ENCODE measurements at places on chromosomes 2 and 18.

GRCh38 chr2:232629129-232629475, 4.3 kb upstream of the EFHD1 start:
- DNase-seq: no peak

GRCh38 chr2:226746196-226746800, 53.3 kb downstream of the IRS1 start:
- no peak for DNase-seq

DNA sequence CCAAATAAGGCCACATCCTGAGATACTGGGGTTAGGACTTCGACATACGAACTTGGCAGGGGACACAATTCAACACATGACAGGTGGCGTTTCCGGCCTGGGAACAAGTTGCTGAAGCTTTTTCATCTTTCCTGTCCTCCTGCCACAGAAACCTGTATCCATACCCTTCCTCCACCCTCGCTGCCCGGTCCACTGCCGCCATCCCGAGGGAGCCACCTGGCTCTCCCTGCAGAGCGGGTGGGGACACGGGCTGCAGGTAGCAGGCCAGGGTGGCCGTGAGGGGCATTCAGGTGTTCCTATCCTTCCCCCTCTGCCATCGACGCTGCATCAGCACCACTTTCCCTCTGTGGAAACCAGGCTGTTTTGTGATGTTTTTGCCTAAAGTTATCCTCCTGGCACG, 74.4 kb upstream of the TWIST2 start:
- DNase-seq: no peak

GRCh38 chr2:234587341-234588053, 90.6 kb upstream of the ARL4C start:
- DNase-seq: no peak

- DNase-seq: no peak
Observed at GRCh38 chr18:62438018-62438329, 84.9 kb upstream of the ZCCHC2 start.

- DNase-seq: no peak
Observed at GRCh38 chr2:95362486-95362885, 40.0 kb upstream of the FAHD2A start.

- no peak for DNase-seq
Observed at GRCh38 chr18:44765456-44765855, 84.8 kb downstream of the SETBP1 start.

- DNase-seq: no peak
Observed at GRCh38 chr18:70181015-70181414, 24.5 kb downstream of the RTTN start.

DNA sequence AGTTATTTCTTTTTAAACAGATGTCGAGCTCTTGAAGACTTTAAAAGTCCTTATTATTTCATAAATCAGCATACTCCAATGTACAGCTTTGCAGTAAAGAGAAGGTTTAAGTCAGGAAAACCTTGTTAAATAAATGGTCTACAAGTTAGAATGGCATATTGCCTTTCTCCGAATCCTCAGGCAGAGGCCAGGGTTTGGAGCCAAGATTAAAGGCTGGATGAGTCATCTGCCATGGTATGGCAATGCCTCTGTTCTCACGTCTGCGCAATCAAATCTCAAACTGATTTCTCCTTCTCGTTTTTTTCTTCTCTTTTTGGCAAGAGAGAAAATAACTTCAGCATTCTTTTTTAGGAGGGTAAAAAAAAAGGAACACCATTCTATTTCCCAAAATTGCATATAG, 5.6 kb upstream of the KCNJ3 start:
- no peak for DNase-seq

DNA sequence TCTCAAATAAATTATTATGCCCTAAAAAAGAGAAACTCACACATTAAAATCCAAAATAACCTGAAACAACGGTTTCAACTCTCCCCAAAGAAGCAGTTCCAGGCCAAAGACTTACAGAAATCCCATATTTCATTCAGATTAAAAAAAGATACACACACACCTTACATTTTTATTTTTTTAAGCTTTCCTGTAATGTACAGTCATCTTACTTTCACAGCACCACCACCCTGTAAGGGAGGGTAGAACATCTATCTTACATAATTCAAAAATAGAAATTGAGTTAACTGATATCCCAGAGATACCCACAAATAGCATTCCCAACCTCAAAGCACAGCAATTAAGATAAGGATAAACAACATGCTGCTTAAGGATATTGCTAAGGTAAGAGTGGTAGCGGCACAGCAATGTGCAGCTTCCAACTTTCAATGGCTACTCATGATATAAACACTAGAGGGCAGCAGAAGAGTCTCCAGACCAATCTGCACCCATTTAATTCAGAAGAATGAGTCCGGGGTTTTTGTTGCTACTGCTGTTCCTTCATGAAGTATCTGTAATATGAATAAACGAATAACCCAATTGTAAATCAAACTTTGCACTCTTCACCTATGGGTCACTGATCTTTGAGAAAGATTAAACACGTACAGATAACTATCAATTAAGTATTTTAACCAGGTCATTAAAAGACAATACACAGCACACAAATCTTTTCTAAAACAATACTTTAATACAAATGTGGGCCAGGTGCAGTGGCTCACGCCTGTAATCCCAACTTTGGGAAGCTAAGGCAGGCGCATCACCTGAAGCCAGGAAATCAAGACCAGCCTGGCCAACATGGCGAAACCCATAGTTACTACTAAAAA, 11.3 kb downstream of the GFPT1 start:
- peak; percentile 18 for DNase-seq

GRCh38 chr18:24319757-24320156, 77.9 kb downstream of the OSBPL1A start:
- no peak for DNase-seq

GRCh38 chr18:64082054-64082453, 66.8 kb downstream of the LINC00305 start:
- DNase-seq: no peak

GRCh38 chr2:15588329-15588919, 3.2 kb upstream of the DDX1 start:
- peak; percentile 19 for DNase-seq

- DNase-seq: no peak
Observed at GRCh38 chr2:69026026-69026425, 13.0 kb downstream of the ANTXR1 start.

DNA sequence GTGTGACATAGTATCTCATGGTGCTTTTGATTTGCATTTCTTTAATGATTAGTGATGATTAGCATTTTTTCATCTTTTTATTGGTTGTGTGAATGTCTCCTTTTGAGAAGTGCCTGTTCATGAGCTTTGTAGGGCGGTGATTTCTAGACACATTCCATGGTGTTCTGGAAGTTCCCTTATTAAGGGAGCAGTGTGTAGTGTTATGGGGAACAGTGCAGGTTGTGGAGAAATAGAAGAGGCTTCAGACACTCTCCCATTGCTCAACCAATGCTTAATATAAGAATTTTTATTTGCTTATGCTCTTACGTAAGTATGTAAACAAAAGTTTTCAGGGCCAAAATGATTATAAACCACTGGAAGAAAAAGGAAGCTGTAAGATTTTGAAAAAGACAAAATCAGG, 34.7 kb downstream of the MMADHC start:
- no peak for DNase-seq

DNA sequence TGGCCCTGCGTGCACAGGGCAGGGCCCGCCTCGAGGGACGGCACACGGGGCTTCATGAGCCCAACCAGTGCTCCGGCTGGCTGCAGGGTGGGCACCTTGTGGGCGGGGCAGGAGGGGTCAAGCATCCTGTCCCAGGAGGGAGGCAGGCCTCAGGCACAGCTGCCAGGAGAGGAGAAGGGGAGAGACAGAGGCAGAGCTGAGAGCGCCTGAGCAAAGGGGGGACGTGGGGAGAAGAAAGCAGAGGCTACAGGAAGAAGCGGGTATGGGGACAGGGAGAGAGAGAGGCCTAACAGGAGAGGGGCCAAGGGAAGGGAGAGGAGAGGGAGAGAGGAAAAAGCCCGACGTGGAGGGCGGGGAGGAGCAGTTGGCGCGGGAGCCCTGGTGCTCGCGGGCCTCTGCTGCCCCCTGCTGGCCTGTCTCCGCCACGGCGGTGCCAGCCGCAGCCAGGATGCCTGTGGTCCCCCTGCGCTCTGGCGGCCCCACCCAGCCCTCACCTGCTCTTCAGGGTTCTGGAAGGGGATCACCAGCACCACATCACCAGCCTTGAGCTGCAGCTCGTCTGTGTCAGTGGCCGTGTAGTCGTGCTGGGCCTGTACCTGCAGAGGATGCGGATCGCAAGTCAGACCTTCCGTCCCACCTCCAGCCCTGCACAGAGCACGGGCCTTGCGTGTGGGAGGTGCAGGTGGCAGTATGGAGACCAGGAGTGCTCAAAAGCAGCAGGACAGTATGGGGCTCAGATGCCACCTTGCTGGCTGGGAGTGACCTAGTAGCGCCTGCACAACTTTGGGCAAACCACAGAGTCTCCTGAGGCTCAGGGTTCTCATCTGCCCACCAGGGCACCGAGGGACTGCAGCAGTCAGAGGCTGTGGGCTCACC, 56.8 kb downstream of the BIN1 start:
- DNase-seq: peak; percentile 83

DNA sequence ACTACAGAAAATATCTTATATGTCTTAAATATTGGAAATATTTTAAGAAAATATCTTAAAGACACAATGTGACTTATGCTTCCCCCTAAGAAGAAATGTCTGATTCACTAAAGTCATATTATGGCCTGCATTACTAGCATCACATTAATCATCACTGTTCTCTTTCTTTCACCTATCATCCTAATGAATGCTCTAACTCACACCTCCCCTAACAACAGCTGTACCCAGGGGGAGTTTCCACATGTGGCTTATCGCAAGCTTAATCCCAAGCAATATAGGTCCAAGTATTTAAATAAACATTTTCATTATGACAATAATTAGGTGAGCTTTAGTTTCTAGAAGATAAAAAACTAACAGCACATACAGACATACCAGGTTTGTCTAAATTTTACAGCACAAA, 39.6 kb downstream of the REV1 start:
- no peak for DNase-seq

DNA sequence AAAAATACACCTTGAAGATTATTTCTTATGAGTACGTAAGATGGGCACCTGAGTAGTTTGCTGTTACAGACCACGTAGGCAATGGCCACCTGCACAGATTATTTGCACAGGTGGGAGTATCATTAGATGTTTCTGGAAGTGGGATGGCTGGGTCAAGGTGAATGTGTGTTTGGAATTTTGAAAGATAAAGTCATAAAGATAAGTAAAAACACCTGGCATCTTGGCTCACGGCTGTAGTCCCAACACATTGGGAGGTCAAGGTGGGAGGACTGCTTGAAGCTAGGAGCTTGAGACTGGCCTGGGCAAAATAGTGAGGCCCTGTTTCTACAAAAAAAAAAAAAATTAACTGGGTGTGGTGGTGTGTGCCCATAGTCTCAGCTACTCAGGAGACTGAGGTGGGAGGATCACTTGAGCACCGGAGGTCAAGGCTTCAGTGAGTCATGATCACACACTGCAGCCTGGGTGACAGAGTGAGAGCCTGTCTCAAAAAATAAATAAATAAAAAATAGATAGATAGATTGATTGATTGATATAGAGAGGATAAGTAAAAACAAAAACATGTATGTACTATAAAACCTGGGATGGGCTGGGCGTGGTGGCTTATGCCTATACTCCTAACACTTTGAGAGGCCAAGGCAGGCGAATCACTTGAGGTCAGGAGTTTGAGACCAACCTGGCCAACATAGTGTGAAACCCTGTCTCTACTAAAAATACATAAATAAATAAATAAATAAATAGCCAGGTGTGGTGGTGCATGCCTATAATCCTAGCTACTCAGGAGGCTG, 30.4 kb downstream of the ODC1 start:
- DNase-seq: no peak

GRCh38 chr2:80292474-80292873, 12.1 kb downstream of the LRRTM1 start:
- DNase-seq: no peak

DNA sequence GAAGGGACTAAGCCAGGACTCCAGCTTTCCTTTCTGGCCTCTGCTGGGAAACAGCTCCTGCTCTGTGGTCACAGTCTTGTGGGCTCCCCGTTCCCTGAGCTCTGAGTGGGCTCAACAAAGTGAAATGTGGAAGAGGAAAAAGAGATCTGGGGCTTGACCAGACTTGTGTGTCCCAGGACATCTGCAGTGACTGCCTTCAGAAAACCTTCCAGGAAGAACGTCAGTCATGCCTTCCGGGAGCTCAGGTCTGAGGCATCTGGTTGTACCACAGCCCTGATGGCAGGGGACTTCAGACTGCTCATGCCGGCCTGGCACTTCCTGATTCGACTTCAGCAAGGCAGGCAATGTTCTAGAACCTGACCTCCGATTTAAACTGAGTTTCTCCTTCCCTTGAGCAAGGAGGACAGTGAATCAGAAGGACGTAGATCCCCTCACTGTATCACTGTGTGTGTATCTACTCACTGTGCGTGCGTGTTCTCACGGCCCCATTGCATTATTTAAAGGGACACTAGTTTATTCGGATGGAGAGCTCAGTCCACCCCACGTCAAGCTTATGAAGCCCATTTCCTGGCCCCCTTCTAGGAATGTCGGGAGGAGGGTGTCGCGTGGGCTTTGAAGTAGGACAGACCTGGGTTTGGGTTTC, 548 bp upstream of the FBLN7 start:
- DNase-seq: peak; percentile 47

DNA sequence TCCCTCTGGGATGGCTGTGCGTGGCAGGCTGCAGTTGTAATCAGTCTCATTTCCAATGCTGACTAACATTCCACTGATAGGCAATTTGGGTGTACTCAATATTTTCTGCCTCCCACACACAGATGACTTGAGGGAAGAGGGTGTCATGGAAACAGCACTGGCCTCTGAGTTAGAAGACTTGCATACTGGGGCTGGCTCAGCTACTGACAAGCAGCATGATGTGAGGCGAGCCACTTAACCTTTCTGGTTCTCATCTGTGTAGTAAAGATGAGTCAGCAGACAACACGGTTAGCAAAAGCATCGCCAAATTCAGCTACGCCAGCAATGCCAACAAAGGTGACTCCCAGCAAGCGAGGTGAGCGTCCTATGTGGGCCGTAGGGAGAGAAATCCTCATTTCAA, 73.5 kb downstream of the COLEC12 start:
- no peak for DNase-seq

DNA sequence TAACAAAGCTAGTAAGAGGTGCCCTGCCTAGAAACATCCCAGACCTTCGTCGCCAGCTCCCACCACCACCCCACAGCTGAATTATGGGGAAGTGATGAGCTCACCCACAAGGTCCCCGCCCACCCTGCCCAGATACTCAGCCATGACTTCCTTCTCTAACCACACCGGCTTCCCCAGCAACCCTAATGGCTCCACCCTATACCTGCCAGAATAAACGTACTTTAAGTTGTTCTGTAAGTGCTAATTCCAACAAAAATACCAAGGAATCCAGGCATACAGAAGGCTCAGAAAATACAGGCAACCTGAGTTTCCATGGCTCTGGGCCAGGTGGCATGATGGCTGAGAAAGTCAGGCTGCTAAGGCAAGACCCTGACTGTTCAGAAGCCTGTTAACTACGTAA, 39.1 kb downstream of the TMEM163 start:
- DNase-seq: peak; percentile 71

GRCh38 chr2:149827585-149828126, 240.1 kb upstream of the MMADHC start:
- DNase-seq: no peak

DNA sequence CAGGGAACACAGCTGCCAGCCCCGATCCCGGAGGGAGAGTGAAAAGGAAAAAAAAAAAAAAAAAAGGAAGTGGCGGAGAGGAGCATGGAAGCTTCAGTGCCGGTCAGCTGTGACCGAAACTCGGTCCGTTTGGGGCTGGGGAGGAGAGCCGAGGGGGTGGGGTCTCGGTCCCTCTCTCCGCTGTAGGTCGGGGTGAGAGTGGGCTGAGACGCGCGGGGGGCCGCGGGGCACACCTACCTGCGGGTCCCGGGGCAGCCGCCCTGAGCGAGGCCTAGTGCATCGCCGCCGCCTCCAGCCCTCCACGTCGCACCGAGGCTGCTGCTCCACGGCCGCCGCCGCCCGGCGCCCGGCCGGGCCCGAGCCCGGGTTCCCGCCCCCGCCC, 536 bp downstream of the VPS54 start:
- peak; percentile 49 for DNase-seq
